ENCODE measurements at places on chromosomes 1 and 21.

- DNase-seq = no peak
Observed at GRCh38 chr1:234655328-234656069, 45.5 kb upstream of the IRF2BP2 start.

DNA sequence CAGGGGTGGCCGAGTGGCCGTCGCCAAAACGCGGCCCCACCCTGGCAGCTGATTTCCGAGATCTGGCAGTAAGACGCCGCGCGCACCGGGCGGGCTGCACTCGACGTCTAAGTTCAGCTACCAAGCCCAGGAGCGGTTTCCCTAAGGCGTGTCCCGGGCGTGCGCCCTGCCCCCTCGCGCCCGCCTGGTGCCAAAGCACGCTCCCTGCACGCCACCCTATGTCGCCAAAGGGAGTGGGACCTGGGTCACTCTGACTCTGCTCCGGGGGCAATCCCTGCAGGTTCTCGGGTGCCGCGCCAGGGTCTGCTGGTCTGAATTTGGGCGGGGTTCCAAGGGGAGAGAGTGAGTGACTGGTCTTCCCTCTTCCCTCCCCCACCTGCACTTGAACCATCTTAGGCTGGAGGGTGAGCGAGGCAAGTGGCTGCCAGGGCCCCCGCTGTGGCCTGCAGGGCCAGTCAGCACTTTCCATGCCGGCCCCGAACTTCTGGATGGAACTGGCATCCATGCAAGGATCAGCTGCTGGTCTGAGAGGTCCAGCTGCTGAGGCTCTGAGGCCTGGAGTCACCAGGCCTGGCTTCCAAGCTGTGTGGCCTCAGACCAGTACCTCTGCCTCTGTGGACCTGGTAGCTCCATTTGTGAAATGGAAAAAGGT, at the start of gene LRRC38:
TSS of gene LRRC38 (minus strand) at position 109 of the 652 bp plus-strand sequence. CDS start 410 bp downstream, outside the sequence.
- DNase-seq = no peak

GRCh38 chr1:181033799-181034451, at the start of gene MR1:
TSS of gene MR1 (plus strand) at chr1:181033983. CDS start at chr1:181034008, 25 bp downstream.
- peak; percentile 48 for DNase-seq

- no peak for DNase-seq
Observed at GRCh38 chr1:183200451-183200850, 14.4 kb downstream of the LAMC2 start.

All from uterus (tissue), 4 donors.